SK-N-MC (cell line): ENCODE measurements at places on chromosomes 13 and 19.

GRCh38 chr19:13741893-13742292 is 22.4 kb upstream of the MRI1 start:
- no peak for DNase-seq

- no peak for DNase-seq
Measured at GRCh38 chr19:10412257-10412977, 7.9 kb upstream of the PDE4A start.

GRCh38 chr13:51212758-51213157 is 9.4 kb upstream of the FAM124A start:
- DNase-seq: no peak

DNA sequence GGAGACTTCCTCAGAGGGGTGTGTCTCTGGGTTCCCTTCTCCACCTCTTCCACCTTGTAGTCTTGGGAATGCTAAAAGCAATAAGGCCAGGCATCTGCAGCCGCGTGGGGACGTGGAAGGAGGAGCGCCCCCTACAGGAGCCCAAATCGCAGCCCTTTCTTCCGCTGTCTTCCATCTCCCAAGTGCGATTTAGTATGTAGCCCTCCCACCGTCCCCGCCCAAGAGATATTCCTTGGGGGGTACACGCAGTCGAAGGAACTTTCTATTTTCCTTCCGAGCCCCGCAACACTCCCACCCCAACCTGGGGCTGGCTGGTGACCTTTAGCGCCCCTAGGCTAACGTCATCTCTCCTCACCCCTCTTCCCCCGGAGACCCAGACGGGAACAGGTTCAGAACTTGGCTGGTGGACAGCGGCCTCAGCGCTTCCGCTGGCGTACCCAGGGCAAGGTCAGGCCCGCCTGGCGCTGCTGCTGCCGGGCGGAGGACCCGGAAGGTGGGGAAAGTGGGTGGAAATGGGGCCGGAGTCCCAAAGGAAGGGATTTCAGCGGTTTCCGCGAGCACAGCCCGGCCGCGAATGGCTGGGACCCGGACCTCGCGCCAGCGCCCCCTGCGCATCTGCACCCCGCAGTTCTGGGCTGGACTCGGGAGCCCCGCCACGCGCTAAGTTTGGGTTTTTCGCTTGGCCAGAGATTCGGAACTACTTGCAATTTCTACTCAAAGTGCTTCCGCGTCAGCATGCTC is 2.1 kb upstream of the PCDH8 start:
- no peak for DNase-seq

GRCh38 chr19:17767559-17767958 is 16.3 kb downstream of the FCHO1 start:
- DNase-seq: no peak
